Stimulated activated CD8-positive, alpha-beta memory T cell treated with anti-CD3 and anti-CD28 coated beads, Interleukin-4, amount 100 ng/mL, for 4 hours (primary cell): ENCODE measurements at places on chromosomes 16 and 17.
A peak's percentile ranks its signal among the peaks of the same experiment; 100 is the strongest.

- DNase-seq, result no peak
Measured at GRCh38 chr16:49817754-49818507, 38.0 kb downstream of the ZNF423 start.

- no peak for DNase-seq
Measured at GRCh38 chr17:4097165-4097960, 45.5 kb downstream of the ZZEF1 start.

DNA sequence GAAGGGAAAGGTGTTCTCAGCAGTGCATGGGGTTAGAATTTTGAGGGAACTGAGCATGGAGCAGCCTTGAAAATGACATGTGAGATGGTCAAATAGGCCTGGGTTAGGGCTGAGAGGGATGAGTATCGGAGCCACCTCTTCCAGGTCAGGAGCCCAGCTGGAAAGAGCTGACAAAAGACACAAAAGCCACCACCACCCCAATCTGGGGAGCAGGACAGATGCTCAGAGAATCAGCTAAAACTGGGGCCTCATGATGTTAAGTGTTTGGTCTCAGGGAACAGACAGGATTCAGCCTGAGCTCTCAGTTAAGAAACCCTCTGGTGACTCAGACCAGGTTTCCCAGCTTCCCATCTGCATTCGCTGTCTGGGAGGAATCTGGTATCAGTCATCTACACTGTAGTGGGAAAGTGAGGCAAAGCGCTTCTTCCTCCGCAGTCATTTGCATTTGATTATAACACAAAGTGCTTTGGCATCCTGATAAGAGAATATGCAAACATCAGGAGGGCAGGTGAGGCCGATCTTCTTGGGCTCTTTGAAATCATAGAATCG, 2.6 kb downstream of the WNT9B start:
- no peak for DNase-seq

- DNase-seq, result no peak
Measured at GRCh38 chr16:47887496-47887895, 268.3 kb downstream of the ABCC12 start.

DNA sequence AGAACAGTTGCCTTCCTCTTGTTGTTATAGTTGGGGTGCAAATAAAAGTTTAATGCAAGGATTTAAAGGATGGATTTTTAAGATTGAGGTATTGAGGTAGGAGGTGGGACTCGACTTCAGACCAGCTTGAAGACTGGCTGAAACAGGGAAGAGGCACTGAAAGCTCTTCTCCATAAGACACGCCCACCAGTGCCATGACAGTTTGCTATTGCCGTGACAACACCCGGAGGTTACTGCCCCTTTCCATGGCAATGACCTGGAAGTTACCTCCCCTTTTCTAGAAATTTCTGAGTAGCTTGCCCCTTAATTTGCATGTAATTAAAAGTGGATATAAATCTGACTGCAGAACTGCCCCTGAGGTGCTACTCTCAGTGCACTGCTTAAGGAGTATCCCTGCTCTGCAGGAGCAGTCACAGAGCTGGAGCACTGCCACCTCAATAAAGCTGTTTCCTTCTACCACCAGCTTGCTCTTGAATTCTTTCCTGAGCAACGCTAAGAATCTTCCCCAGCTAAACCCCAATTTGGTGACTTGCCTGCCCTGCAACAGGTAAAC, 122.6 kb downstream of the SHISA6 start:
- DNase-seq, result no peak

- no peak for DNase-seq
Measured at GRCh38 chr17:17633310-17633709, 41.8 kb upstream of the PEMT start.

GRCh38 chr17:49548506-49549310, 27.0 kb upstream of the NXPH3 start:
- DNase-seq, result no peak

- no peak for DNase-seq
Measured at GRCh38 chr17:60231691-60232090, 81.9 kb downstream of the CA4 start.

GRCh38 chr17:66915204-66915611, 49.3 kb upstream of the CACNG4 start:
- DNase-seq, result no peak

DNA sequence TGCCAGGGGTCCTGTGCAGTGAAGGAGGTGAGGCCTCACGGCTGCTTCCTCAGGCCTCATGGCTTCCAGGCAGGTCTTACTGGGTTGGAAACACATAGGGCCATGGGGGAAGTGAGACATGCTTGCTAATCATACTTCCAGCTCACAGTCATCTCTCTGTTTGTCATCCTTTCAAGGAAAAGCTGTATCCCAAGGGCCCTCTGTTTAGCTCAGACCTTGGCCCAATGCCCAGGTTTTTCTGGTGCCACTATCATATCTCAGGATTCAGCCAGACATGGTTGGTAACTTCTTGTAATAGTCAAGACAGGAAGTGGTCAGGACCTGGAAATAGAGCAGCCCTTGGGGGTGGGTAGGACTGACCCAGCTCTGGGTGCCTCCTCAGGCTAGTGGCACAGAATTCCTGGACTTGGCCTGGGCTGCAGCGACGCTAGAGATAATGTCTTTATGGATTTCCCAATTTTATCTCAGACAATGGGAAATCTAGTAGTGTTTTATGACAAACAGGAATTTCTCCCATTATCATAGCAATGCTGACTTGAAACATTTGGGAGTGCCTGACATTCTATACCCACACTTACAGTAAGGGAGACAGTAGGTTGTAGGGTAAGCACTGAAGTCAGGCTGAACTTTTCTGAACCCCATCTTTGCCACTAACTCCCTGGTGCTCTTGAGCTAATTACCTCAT, 13.5 kb upstream of the ITGB3 start:
- DNase-seq, result no peak

DNA sequence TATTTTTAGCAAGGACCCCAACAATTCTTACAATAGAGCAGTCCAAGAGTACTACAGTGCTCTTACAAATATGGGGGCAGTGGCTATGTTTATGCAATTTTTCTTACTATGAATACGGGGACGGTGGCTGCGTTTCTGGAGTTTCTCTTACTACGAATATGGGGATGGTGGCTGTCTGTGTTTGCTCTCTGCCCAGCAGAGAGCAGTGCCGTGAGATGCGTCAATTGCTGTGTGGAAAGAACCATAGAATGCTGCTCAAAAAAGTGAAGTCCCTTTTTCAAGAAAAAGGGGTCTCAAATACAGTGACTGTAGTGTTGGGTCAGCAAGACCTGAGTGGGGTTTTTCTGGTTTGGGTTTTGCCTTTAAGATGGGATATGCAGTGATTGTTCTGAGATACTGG, 53.9 kb downstream of the KNOP1 start:
- DNase-seq, result no peak

DNA sequence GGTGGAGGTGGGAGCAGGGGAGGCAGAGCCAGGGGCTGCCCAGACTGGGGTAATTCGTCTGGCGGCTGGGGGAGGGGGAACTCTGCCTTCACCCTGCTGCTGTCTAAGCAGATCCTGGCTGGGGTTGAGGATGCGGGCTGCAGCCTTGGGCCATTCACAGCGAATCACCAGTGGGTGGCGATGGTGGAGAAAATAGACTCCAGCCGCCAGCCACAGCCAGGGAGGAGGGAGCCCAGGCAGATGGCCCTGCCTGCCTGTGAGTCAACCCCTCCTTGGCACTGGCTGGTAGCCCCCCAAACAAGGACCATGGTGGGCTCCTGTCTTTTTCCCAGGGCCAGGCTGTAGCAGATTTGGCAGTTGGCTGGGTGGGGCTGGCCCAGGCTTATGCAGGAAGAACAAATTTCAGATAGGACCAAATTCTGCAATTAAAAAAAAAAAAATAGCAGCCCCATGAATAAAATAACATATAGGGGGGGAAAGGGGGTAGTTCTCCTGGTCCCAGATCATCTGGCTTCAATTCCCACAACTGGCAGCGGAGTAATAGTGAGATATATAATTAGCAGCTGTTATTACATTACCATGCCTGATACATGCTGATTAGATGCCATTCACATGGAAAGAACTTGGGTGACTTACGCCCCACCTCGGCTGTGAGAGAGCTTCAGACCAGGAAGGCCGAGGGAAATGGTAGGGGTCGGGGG, 41.5 kb upstream of the CDH5 start:
- no peak for DNase-seq

GRCh38 chr16:57944970-57945739, 25.8 kb downstream of the CNGB1 start:
- DNase-seq, result no peak

- peak; percentile 62 for DNase-seq
Measured at GRCh38 chr17:1486802-1487695, 5.4 kb downstream of the MYO1C start.

- no peak for DNase-seq
Measured at GRCh38 chr16:1973461-1974156, 1.8 kb downstream of the TBL3 start.

GRCh38 chr17:50020841-50021599, 26.0 kb upstream of the DLX3 start:
- DNase-seq, result no peak

DNA sequence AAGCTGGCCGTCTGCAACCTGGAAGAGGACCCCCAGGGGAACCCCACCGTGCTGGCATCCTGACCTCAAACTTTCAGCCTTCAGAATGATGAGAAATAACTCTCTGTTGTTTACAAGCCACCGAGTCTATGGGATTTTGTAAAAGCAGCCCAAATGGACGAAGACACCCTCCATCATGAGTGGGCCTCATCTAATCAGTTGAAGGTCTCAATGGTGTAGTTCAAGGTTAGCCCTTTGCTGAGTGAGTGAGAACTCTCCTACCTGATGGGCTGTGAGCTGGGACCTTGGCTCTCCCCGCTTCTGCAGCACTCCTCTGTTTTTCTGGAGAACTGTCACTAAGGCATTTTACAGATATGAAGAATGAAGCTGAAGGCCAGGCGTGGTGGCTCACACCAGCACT, 325.9 kb upstream of the TNRC6C start:
- no peak for DNase-seq

DNA sequence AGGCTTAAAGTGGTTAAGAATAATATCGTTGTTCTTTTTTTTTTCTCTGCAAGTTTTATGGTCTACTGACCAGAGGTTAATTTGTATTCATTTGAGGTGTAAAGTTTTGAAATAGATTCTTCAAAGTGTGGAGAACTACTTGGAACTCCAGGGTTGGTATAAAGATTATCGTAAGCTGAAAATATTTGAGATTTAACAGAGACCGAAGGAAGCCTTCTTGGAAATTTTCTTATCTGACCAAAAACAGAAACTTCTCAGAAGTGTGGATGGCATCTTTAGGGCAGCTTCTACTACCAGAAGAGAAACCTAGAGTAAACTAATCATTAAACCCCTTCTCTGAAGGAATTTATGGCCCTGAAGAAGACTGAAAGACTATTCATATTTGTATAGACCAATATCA, 206.8 kb upstream of the MON1B start:
- no peak for DNase-seq

DNA sequence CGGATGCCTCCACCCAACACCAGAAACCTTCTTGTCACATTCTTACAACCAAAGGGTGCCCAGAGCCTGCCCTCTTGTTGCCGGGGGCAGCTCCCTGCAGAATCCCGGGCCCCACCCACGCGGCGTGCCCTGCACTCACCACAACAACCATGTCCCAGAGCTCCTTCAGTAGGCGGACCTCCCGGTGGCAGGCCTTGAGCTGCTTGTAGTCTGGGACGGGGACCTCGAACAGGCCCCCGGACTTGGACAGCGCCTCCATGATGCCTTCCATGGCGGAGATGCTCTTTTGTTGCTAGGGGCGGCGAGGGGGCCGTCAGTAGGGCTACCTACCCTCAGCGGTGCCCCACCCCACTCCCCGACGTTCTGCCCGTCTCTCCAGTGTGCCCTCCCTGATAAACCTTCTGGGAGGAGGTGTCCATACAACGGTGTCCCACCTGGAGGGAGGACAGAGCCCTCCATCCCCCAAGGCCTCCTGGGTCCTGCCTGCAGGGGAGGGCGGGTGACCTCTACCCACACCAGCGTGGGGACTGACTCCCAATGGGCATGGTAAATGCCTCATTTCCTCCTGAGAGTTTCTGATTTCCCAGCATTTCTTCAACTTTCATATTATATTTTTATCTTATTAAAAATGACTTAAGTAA, 52.2 kb downstream of the DNAH17 start:
- DNase-seq, result no peak

DNA sequence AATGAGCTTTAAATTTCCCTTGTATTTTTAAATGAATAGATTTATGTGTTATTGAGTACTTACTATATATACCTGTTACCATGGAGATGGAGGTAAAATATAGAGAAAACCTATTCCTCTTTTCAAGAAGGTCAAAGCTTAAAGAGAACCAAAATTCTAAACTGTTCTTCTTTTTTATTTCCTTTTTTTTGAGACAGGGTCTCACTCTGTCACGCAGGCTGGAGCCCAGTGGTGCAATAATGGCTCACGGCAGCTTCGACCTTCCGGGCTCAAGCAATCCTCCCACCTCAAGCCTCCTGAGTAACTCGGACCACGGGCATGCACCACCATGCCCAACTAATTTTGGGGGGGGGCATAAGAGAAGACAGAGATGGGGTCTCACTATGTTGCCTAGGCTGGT, 25.0 kb upstream of the TMEM97 start:
- no peak for DNase-seq

GRCh38 chr17:72516772-72517399, 396.1 kb downstream of the SOX9 start:
- DNase-seq, result no peak

DNA sequence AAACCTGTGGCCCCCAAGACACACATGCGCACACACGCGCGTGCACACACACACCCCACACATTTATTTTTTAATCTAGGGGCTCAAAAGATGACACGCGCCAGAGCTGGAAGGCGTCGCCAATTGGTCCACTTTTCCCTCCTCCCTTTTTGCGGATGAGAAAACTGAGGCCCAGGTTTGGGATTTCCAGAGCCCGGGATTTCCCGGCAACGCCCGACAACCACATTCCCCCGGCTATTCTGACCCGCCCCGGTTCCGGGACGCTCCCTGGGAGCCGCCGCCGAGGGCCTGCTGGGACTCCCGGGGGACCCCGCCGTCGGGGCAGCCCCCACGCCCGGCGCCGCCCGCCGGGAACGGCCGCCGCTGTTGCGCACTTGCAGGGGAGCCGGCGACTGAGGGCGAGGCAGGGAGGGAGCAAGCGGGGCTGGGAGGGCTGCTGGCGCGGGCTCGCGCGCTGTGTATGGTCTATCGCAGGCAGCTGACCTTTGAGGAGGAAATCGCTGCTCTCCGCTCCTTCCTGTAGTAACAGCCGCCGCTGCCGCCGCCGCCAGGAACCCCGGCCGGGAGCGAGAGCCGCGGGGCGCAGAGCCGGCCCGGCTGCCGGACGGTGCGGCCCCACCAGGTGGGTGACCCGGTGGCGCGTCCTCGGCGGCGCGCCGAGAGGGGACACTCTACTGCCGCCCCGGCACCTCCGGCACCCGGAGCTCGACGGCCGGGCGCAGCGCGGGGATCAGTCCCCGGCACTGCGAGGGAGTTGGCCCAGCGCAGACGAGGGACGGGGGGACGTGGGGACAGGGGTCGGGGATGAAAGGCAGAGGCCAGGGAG, at the start of gene STAT5A:
Gene STAT5A (plus strand): TSS at position 522 of the 826 bp plus-strand sequence. CDS start 914 bp downstream, outside the sequence.
- DNase-seq, result peak; percentile 28

DNA sequence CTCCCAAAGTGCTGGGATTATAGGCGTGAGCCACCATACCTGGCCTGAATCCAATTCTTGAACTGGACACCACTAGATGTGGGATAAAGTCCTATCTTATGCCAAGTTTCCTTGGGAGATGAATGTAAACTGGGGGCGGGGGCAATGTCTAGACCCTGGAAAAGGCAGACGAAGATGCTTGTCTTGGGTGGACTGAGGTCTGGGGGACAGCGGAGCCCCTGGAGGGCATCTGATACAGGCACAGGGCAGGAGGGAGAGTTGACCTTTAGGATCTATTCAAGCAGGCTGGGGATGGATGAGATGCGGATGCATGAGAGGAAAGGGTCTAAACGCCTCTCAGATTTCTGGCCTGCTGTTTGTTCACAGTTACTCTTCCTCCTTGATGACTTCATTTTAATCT, 11.7 kb downstream of the C1QTNF1 start:
- no peak for DNase-seq

GRCh38 chr17:59807892-59808509, 84.7 kb downstream of the TUBD1 start:
- no peak for DNase-seq
